Effector memory CD8-positive, alpha-beta T cell (primary cell): ENCODE measurements at places on chromosomes 2 and 18.

DNA sequence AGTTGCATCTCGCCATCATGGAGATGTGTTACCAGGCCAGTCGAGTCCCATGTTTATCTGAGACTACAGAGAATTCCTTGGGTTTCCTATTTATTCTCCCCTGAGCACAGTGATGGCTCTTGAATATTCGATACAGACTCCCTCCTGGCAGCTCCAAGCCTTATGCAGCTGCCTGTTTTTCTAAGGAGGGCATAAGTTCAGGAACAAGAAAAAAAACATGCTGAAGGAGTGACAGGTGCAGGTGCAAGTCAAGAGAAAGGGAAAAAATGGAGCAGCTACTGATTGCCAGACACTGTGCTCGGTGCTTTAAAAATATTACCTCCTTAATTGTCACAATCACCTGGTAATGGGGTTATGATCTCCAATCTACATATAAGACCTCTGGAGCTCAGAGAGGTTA lies 177.2 kb upstream of the DPP10 start:
- no peak for DNase-seq

- DNase-seq: no peak
Observed at GRCh38 chr2:232139786-232140562, 178.5 kb downstream of the DIS3L2 start.

- no peak for DNase-seq
Observed at GRCh38 chr2:158131483-158131912, 29.8 kb downstream of the UPP2 start.

GRCh38 chr2:217983276-217984233 lies 19.2 kb downstream of the TNS1 start:
- no peak for DNase-seq

DNA sequence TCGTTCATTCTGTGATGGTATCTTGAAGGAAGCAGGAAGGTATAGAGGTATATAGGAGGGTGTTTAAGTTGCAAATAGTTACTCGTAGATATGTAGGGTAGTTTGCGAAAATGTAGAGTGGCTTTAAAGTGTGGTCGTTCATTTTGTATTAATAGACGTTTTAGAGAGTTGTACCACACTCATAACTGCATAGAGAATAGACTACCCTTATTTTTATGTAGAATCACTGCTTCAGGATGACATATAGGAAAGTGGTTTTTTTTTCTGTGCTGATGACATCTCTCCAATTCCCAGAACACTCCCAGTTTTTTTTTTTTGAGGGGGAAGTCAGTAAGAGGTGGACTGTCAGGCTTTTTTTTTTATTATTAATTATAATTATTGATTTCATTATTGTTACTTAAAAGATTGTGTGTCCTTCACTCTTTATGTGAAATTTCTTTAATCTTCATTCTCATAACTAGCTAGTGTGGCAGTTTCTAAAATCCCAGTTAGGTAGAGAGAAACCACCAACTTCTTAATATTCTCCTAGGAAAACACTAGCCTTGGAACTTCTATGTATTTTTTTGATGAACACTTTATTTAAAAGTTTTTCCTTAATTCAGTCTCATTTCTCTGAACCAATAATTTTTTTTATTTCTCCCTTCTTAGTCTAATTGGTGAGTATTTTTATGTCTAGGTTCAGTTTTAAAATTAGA lies 1.5 kb downstream of the ACTR3 start:
- DNase-seq: no peak

DNA sequence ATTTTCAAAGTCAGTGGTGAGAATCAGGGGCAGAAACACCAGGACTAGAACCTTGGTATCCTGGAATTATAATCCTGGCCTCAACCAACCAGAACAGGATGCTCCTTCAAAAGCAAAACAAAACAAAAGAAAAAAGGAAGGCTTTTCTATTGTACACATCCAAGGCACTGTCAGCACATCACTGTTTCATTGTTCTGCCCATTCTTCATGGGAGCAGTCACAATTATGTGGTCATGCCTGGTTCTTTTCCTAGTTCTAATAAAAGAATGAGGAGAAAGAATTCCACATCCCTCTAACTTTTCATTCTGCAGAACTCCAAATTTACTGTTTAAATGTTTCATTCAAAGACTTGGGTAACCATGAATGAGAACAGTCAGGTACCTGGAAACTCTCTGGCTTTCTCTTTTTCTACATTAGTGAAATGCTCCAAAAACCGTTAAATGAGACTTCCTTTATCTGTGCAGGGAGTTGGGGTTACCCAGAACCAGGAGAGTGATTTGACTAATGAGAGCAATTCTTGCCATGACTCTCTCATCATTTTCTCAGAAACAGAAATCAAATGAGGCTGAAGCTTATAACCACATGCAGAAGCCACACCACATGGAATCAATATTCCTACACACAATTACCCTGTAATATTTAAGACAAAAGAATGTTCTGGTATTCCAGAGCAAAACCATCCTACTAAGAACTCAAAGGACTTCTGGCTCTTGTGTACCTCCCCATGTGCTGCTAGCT lies 110.9 kb upstream of the CCDC150 start:
- no peak for DNase-seq

- no peak for DNase-seq
Observed at GRCh38 chr2:31711737-31712136, 131.0 kb upstream of the SRD5A2 start.

GRCh38 chr2:119453972-119454593 lies 22.4 kb downstream of the TMEM37 start:
- no peak for DNase-seq

DNA sequence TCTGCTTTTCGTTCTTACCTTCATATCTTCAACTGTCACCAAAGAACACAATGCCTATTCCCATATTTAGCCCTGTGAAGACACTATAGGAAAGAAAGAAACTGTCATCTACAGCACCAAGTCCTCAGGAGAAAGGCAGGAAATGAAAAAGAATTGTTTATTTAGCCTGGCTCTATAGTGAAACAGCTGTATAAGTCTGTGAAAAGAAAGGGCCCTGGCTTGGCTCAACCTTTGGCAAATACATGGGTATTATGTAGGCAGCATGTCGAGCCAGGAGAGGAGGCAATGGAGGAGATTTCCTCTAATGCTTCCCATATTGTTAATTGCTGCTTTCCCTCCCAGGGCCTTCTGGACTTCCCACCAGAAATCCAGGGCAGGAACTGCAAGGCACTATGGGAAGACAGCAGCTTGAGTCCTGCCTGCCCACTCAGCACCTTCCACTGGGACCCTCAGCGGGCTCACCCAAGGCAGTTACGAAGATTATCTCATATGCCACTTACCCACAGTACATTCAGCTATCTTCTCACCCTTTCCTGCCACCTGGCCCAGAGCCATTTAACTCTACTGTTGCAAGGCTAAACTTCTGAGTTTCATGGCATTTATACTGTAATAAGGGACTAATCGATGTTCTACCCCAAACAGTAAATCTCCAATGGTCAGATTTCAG lies 30.1 kb downstream of the SLC8A1 start:
- no peak for DNase-seq

GRCh38 chr2:191230174-191230573 lies 15.0 kb upstream of the MYO1B start:
- no peak for DNase-seq

DNA sequence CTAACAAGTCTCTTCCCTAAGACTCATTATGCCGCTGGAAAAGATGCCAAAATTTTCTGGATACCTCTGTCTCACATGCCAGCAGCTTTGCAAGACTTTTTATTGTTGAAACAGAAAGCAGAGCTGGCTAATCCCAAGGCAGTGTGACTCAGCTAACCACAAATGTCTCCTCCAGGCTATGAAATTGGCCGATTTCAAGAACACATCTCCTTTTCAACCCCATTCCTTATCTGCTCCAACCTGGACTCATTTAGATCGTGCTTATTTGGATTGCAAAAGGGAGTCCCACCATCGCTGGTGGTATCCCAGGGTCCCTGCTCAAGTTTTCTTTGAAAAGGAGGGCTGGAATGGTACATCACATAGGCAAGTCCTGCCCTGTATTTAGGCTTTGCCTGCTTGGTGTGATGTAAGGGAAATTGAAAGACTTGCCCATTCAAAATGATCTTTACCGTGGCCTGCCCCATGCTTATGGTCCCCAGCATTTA lies 26.3 kb downstream of the DHRS9 start:
- no peak for DNase-seq

DNA sequence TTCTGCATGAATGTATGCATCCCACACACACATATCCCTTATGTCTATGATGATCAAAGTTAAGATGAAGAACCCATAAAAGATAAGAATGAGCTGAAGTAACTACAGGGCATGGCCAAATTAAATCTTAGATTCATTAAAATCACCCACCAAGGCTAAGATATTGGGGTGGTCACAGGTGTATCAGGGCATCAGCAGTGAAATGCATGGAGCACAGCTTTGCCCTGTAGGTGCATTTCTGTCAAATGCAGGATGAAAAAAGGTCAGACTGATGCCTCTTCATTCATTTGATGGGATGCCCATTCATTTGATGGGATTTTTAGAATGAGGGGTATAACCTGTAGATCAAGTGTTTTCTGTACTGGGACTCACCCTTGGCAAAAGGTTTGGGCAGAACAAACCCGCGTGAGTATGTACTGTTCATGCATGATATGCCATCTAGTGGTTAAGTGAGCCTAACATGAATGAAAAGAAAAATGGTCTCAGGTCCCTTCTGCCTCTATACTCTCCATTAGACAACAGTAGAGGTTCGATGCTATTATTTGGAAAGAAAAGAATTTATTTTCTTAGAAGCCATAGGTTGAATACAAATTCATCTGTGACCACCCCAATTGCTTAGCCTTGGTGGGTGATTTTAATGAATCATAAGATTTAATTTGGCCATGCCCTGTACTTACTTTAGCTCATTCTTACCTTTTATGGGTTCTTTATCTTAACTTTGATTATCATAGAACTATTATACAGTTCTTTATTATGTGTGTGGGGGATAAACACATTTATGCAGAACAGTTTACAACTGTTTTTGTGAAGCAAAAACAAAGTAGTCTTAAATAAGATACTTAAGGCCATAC lies 43.2 kb upstream of the NOSTRIN start:
- DNase-seq: peak; percentile 16

- no peak for DNase-seq
Observed at GRCh38 chr2:222232839-222233238, 66.0 kb downstream of the PAX3 start.

DNA sequence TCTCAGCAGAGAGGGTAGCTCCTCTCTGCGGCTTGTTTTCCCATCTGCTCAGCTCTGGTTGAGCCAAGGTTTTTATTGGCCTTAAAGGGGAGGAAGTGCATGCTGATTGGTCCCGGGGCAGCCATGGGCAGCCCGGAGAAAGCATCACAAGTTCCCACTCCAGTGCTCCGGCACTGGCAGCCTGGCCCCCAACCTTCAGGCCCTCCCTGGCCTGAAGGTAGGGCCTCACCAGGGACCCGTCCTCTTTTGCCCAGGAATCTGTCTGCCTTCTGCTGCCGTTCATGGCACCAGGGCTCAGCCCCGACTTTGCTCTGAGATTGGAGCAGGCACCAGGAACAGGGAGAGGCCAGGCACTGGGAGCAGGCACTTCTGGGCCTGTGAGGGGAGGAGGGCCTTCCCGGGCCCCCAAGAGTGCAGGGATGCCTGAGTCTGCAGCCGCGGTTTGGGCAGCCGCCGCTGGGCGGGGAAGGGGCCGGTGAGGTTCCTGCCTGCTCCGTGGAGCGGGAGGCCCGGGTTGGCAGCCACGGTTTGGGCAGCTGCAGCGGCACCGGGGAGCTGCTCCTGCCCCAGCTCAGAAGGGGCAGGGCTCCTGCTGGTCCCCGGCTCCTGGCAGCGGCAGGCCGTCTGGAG lies 17.5 kb upstream of the ILKAP start:
- DNase-seq: no peak

GRCh38 chr18:43274526-43274925 lies 2.8 kb downstream of the SYT4 start:
- DNase-seq: no peak
